ENCODE measurements at places on chromosomes 2 and 18.

- no peak for DNase-seq
Observed at GRCh38 chr2:216539791-216540241, 41.2 kb downstream of the RPL37A start.

DNA sequence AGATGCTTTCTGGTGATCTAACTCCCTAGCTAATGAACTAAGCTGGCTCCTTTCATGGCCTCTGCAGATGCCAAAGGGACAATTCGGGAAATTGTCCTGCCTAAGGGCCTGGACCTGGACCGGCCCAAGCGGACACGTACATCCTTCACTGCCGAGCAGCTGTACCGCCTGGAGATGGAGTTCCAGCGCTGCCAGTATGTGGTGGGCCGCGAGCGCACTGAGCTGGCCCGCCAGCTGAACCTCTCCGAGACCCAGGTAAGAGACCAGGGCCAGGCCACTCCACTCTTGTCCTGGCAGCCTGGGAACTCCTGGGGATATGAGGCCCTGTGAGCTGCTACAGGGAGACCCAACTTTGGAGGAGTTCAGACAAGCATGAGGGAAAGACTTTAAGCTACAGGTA lies 14.7 kb upstream of the ATP6V1B1 start:
- no peak for DNase-seq

DNA sequence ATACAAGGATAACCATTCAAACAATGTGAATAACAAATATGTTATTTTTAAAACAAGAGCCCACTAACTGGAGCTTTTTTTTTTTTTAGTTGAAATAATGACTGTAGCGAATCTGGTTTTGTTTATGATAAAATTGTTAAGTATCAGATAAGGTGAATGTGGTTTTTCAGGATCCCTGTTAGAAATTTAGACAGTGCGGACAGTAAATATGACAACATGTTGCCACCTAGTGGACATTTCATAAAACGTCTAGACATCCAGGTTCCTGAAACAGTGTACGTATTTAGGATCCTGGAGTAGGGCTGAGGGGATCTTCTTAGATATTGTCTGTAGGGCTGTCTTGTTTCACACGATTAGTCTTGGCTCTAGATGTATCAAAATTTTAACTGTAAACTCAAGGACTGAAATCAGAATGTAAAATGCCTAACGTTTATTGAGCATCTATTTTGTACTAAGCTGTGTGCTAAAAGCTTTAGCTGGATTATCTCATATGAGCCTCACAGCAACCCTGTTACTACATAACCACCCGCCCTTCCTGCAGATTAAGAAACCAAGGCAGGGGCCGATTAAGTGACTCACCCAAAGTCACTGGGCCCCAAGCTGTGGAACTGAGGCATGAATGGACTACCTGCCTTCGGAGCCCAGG lies 23.9 kb upstream of the CCDC68 start:
- peak; percentile 37 for DNase-seq

DNA sequence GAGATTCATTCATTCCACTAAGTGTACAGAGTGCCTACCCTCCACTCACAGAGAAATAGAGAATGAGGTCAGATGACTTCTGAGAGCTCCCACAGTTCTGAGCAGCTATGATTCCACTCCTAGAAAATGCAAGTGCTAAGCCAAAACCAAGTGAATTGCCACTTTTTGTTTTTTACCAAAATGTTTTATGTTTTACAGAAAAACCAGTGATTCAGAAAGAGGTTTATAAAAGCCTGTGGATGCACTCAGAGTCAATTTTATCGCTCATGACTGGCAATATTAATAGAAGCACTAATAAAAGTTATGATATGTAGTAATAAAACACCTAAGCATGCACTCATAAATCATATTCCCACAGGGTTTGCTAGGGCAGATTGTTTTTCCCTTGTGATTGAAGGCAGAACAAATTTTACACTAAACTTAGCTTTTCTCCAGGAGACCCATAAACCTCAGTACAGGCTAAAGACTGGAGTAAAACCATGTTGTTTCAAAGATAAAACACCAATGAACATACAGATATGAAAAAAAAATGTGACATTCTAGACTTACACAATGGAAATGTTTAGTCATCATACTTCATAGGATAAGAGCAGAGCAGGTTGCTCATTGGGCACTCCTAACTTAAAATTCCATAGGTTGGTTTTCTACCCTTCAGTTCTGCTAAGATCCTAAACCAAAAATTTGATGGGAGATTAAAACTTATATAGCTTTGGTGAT lies 67.5 kb downstream of the PDK1 start:
- no peak for DNase-seq

DNA sequence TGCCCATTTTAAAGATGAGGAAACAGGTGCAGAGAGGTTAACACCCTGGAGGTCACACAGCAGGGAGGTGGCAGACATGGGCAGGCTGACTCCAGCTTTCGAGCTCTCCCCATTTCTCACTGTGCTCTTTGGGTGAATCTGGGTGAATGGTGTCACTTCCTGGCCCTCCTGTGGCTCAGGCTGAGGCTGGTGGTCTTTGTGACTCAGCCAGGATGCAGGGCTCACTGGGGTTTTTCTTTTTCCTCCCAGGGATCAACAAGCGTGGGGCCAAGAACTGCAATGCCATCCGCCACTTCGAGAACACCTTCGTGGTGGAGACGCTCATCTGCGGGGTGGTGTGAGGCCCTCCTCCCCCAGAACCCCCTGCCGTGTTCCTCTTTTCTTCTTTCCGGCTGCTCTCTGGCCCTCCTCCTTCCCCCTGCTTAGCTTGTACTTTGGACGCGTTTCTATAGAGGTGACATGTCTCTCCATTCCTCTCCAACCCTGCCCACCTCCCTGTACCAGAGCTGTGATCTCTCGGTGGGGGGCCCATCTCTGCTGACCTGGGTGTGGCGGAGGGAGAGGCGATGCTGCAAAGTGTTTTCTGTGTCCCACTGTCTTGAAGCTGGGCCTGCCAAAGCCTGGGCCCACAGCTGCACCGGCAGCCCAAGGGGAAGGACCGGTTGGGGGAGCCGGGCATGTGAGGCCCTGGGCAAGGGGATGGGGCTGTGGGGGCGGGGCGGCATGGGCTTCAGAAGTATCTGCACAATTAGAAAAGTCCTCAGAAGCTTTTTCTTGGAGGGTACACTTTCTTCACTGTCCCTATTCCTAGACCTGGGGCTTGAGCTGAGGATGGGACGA lies 13.2 kb downstream of the ITM2C start:
- DNase-seq, result no peak

DNA sequence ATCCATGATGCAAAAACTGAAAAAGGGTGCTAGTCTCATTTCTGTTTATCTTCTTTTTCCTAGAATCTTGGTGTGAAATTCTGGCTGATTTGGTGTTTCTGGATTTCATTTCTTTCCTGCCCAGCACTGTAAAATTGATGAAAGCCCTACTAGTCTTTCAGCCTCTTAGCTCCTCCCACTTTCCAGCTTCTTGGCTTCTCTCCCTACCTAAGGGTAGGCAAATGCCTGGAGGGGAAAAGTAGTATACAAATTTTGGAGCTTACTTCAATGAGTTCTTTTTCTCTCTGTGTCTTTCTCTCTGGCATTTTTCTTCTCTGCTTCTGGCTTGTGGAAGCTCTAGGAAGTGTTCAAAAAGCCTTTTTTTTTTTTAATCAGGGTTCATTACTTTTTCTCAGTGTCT lies 160.5 kb downstream of the XIRP2 start:
- no peak for DNase-seq

DNA sequence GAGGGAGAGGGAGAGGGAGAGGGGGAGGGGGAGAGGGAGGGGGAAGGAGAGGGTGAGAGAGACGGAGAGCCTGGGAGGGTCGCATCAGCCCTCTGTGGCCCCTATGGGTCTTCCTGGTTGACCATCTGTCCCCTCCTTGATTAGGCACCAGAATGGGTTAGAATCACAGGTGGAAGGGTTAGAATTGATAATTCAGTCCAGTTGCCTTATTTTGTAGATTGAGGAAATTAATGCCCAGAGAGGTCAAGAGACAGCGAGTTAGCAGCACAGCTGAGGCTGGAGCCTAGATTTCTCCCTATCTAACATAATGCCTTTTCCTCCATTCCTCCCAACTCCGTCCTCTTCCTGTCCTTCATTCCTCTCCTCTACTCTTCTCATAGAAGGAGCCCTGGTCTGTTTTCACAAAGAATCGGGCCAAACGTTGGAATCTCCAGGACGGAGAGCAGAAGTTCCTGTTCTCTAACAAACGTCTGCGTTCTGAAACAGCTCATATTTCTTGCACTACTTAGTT lies 338 bp upstream of the THUMPD2 start:
- no peak for DNase-seq

GRCh38 chr2:100425107-100425506 lies 7.6 kb upstream of the CHST10 start:
- DNase-seq, result no peak

DNA sequence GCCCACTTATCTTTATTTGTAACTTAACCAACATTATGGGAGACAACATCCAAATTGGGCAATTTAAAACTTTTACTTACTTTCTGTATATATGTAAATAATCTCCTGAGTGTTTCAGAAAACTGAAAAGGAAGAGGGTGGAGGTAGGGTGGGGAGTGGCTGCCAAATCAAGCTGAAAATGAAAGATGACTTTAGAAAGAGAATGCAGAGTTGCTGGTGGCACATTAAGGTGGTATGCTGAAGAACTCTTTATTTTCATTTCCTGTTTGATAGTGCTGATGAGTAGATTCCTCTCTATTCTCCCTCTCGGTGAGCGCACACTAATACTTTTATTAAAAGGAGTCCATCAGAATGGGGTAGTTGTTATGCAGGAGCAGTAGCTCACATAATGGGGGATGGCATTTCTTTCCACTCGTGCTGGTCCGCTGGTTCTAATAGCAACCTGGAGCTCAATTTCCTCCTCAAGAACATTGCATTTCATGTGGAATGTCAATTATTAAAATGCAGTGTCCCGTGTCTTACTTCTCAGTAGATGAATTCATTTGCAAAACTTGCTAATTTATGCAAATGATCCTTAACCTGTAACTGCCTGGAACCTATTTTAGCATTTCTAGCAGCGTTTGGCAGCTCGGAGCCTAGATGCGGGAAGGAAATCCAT lies 466.9 kb upstream of the HNRNPA3 start:
- no peak for DNase-seq

- no peak for DNase-seq
Observed at GRCh38 chr18:54792079-54792478, 36.2 kb upstream of the RAB27B start.

- DNase-seq, result no peak
Observed at GRCh38 chr2:131039908-131040660, 53.2 kb downstream of the FAM168B start.

- peak; percentile 13 for DNase-seq
Observed at GRCh38 chr2:208033701-208034502, 8.6 kb upstream of the PLEKHM3 start.

DNA sequence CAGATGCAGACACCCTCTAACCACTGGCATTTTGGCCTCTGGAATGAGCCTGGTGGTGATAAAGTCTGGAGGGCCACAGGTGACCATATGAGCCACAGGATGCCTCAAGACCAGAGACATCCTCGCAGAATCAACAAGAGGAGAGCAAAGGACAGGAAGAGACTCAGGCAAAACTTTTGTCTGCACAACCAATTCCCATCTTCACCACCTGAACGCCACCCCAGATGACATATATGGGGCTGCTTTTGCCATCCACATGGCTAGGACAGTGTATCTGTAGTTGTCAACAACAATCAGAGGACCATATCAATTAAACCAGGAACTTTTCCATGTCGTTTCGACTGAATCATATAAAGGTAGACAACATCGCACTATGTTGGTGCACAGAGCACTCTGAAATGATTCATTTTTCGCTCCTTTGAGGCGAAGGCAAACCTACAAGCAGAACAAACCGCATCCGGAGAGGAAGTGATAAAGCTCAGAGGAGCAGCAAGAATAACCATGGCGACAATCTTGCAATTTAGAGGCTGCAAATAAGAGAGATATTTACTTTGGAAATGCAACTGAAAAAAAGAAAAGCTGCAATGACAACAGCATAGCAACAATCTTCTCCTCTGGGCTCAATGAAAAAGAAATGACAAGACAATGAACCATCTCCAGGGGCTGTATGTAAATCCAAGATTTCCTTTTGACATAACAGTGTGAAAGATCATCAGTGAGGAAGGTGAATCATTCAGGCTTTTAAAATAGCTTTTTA lies 204.5 kb downstream of the ARL4C start:
- DNase-seq, result peak; percentile 60

DNA sequence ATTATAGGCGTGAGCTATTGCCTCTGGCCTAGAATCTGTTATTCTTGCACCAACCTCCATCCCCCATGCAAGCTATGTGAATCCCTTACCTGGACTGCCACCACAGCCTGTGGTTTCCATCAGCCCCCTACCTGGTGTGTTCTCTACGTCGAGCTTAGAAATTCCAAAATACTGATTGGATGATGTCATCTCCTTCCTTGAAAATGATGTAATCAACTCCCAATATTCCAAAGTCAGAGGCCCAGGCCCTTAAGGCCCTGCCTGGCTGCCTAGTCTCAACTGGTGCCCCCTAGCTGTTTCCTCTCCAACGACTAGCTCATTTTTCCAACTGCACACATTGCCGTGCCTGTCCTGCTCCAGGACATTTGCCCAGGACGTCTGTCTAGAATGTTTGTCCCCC lies 41.3 kb upstream of the GBX2 start:
- DNase-seq, result no peak

GRCh38 chr2:110886826-110887573 lies 154.6 kb downstream of the ACOXL start:
- DNase-seq, result no peak

GRCh38 chr2:98013407-98014042 lies 17.8 kb upstream of the TMEM131 start:
- DNase-seq, result no peak

DNA sequence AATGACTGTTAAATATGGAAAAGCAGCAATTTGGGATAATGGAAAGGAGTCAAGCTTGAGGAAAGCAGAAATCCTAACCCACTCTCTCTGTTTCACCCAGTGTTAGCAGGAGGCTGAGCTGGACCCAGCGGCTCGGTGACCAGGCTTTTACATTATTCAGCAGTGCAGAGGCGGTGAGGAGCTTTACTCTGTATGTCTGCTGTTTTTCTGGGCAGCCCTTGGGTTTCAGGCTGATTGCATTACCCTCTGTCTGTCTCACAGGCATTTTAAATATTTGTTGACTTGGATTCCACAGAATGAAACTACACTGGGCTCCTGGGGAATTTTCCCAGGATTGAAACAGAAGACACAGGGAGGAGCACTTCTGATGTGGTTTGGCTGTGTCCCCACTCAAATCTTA lies 368.0 kb downstream of the GALR1 start:
- DNase-seq, result no peak

- DNase-seq, result no peak
Observed at GRCh38 chr2:11588228-11589110, 54.6 kb downstream of the GREB1 start.

DNA sequence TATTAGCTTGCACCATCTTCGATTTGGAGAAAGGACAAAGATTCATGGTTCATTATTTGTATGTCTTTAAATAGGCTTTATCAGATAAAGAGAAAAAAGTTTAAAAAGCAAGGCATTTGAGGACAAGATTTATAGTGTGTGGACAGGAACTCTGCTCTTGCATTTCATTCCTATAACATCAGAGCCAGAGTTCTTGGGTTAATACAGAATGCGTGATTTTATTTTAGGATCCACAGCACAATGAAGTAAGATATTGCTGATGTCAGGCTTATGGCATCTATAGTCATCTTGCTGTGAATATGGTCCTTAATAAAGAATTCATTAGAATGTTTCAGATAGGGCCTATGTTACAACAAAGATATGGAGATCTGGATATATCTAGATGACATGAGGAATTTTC lies 19.7 kb downstream of the RASGRP3 start:
- DNase-seq, result no peak

- DNase-seq, result no peak
Observed at GRCh38 chr18:44514766-44515165, 165.9 kb upstream of the SETBP1 start.

- DNase-seq, result no peak
Observed at GRCh38 chr18:3422905-3423304, 27.1 kb upstream of the TGIF1 start.
